ENCODE measurements at places on chromosomes 3 and 15.

DNA sequence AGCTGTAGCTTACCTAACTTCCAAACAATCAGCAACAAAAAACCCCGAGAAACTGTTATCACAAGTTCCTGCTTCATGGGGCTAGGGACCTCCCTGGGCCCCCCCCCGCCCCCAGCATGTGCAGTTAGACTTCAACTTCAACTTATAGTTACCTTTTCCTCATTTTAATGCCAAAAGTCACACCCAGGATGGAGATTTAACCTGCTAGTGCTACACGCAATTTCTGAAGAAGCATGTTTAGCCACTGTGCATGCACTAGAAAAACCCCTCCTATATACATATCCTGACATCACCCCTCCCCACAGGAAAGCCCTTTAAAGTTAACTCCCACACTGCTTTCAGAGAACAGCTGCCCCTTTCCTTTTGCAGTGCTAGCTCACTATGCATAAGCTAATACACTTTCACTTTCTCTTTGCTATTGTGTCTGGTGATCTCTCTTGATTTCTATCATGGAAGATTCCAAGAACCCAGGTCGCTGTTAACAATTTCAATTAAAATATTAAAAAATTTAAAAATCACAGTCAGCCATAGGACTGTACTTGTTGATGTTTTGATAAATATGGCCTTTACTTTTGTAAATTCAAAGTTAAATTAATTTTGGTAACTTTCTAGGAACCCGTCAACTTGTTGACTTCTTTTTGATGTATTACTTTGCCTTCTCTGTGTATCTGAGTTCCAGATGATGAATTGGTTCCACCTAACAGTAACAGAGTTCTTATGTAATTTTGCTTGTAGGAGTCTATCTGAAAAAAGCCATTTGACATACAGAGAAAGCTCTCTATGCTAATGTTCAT, 75.2 kb upstream of the ACAD9 start:
- DNase-seq = no peak

DNA sequence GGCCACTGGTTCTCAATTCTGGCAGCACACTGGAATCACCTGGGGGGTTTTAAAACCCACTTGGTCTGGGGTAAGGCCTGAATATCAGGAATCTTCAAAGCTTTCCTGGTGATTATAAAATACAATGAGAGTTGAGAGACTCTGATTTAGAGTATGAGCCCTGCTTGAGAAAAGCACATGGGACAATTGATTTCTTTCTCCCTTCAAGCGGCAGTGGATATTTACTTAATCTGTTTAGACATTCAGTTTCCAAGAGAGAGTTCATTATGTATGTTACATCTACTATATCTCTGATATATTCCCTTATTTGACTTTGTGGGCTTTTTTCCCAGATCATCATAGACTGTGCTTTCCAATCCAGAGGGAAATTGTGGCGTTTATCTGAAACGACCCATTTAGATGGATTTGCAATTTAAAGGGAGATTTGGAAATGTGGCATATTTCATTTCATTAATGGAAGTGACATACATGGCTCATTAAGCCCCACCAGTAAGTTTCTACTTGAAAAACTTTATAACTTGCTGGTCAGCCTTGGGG, 171.2 kb upstream of the PFN2 start:
- DNase-seq = no peak

DNA sequence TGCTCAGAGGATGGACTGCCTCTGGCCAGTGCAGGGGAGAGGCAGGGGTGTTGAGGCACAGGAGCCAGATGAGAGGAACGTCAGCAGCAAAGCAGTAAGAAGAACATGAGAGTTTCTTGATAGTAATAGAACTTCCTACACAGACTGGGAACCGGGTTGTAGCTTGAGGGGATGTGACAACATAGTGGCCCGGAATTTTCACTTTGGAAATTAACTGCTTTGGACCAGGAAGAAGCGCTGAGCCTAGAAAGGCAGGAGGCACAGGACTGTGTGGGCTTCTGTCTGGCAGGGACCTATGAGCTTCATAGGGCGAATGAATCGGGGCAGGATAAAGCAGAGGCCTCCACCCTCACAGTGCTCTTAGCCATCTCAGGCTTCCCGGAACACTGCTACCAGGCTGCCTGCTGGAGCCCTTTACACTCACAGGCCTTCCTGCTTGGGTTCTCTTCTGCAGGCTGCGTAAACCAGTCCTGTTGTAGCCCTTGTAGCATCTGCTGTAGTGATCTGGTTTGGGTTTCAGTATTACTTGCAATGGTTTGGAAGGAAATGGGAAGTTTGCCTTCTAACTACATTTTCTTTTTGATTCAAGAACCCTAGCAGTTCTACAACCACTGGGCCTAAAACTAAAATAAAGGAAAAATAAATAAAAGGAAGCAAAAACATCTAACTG, 3.3 kb upstream of the ADPGK start:
- DNase-seq = no peak

- no peak for DNase-seq
Observed at GRCh38 chr15:83100097-83100646, 7.3 kb upstream of the TM6SF1 start.
